Hepatocyte (in vitro differentiated cells): ENCODE measurements at places on chromosomes 2 and 18. TPM values are rescaled to one million over a fixed set of nuclear protein-coding genes. Genes with fewer than 3 reads are reported as not detected.
A peak's percentile ranks its signal among the peaks of the same experiment; 100 is the strongest.

FHL2 gene
- 18.8 and 22.3 TPM in 2 replicates for polyA plus RNA-seq

DNA sequence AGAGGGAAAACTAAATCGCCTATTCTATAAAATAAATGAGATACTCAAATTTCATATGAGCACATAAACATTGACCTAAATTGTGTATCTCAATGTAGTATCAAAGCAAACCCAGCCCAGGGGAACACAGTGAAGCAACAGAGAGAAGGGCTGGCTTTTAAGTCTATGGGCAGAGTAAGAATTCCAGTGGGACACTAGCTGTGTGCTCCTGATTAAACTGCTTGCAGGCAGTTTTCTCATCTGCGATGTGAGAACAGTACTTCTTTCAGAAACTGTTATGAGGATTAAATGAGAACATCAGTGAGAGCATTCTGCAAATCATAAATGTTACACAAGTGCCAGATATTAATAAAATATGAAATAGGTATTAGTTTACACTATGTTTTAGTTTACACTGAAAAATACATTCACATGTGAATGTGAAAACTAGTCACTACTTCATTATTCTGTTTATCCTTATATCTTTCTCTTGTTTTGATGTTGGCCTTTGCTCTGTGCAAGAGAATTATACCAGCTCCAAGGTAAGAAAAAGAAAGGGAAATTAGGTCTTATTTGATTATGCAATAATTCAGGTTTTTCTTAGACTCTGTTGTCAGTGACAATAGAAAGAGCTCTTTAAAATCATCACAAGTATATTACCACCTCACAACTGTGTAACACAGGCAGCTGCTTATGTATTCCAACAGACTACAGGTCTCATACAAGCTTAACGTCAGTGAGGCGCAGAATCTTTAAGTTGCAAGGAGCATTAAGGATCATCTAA, 47.5 kb downstream of the GAREM1 start:
- no peak overlapping the region for H3K4me3 ChIP-seq
- DNase-seq, result no peak
- peaks cover 5% of the 10 kb centered on the region for H3K4me1 ChIP-seq

DNA sequence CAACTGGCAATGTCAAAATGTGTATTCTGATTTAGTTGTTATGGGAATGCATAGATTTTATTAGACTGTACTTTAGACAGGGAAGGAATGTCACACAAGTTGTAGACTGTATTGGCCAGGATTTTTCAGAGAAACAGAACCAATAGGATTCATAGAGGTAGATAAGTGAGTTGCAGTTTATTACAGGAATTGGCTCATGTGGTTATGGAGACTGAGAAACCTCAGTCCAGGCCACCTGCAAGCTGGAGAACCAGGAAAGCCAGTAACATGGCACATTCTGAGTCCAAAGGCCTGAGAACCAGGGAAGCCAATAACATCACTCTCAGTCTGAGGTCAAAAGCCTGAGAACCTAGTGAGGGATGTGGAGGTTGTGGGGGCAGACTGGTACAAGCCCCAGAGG, 1.8 kb upstream of the GALNT5 start:
- no peak overlapping the region for H3K27ac ChIP-seq
- no peak overlapping the region for H3K4me3 ChIP-seq
- no peaks in the 10 kb centered on the region for H3K27me3 ChIP-seq
- peaks cover 21% of the 10 kb centered on the region for H3K4me1 ChIP-seq

GRCh38 chr2:69578198-69578540, 65.4 kb downstream of the AAK1 start:
- no peak overlapping the region for H3K27ac ChIP-seq
- peaks cover 11% of the 10 kb centered on the region for H3K4me1 ChIP-seq
- no peak overlapping the region for H3K4me3 ChIP-seq
- H3K36me3 ChIP-seq, result no peaks in the 10 kb centered on the region

TAF4B gene
- polyA plus RNA-seq, result 0.85 TPM in 1 of 2 replicates, not detected in the other

DNA sequence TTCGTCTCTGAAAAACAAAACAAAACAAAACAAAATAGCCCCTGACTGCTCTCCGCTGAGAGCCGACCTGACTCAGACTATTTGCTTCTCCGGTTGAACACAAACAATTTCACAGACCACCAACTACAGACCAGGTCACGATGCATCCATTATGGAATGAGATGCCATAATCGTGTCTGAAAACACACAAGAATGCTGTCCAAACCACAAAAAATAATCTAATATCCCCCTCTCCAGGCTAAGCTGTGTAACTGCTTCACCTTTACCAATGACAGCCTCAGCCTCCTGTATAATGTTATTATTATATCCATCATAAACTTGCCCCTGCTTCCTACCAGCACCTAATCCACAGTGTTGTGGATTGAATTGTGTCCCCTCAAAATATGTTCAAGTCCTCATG, 114.7 kb downstream of the DNAH6 start:
- no peaks in the 10 kb centered on the region for H3K36me3 ChIP-seq
- DNase-seq, result peak; percentile 50
- H3K4me3 ChIP-seq, result no peak overlapping the region

SERPINB3 gene
- polyA plus RNA-seq, result not detected in 2 replicates

ODC1 gene
- polyA plus RNA-seq, result 92.0 and 92.8 TPM in 2 replicates

DNA sequence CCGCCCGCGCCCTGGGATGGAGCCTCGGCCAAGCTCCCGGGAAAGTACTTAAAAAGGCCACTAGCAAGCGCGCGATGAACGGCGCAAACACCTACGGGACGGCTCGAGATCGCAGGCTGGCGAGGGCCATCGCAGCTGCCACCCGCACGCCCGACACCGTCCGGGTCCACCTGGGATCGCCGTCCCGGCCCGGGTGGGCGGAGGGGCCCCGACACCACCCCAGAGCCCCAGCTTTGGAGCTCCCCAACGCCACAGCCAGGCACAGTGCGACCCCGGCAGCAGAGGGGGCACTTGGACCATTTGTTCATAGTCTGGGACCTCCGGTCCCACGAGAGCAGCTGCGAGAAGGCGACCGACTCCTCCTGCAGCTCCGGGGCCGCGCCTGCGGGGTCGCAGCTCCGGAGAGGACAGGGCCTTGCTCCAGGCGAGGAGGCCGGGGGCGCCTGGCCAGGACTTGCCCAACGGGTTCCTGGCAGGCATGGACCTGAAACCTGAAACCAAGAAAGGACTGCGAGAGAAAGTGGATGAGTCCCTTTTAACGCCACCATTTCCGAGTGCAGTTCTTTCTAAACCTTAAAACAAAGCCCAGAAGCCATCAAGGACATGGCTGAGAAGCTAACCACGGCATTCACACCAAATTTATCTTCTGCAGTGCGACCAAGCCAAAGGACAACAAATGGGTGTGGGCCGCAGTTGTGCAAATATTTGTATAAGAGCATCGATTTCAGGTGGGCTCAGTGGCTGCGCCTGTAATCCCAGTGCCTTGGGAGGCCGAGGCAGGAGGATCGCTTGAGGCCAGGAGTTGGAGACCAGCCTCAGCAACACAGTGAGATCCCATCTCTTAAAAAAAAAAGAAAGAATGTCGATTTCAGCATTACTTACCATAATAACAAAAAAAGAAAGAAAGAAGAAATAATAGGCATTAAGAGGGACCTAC, 54.0 kb upstream of the IMP4 start:
- H3K36me3 ChIP-seq, result no peaks in the 10 kb centered on the region
- H3K4me1 ChIP-seq, result peaks cover 4% of the 10 kb centered on the region
- H3K27me3 ChIP-seq, result no peaks in the 10 kb centered on the region

GRCh38 chr18:36786686-36787085, 42.1 kb downstream of the TPGS2 start:
- no peak overlapping the region for H3K27ac ChIP-seq
- DNase-seq, result peak; percentile 44
- H3K4me1 ChIP-seq, result no peaks in the 10 kb centered on the region
- H3K27me3 ChIP-seq, result no peaks in the 10 kb centered on the region

DNA sequence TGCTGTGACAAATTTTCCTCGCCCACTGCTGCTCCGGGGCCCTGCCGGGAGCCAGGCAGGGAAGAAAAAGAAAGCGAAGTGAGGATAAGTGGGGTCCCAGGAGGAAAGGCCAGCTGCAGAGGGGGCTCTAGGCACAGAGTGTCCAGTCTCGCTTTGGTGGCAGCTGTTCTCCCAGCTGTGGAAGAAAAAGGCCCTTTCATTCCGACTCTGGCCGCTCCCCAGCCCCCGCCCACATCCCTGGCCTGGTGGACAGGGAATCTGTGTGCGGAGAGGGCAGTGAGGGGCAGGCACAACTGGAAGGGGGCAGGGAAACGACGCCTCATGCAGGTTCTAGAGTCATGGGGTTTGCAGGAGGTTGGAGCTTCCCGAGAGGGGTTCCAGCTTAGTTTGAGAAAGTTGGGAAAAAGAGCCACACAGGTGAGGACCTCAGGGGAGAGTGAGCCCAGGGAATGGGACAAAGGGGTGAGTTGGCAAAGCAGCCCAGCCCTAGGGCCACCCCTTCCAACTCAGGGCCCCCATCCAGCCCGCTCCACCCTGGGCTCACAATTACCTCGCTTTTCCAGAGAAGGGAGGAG, 1.8 kb downstream of the RTKN start:
- peak overlapping the region; percentile 98 for H3K27ac ChIP-seq
- peaks cover 20% of the 10 kb centered on the region for H3K4me1 ChIP-seq
- H3K27me3 ChIP-seq, result no peaks in the 10 kb centered on the region
- peak; percentile 75 for DNase-seq
- H3K36me3 ChIP-seq, result no peaks in the 10 kb centered on the region
- peak overlapping the region; percentile 24 for H3K4me3 ChIP-seq

- no peak overlapping the region for H3K4me3 ChIP-seq
- DNase-seq, result no peak
- no peaks in the 10 kb centered on the region for H3K27me3 ChIP-seq
- no peaks in the 10 kb centered on the region for H3K36me3 ChIP-seq
These were observed 1242.0 kb upstream of the ACVR2A start for GRCh38 chr2:146602856-146603255.

DNA sequence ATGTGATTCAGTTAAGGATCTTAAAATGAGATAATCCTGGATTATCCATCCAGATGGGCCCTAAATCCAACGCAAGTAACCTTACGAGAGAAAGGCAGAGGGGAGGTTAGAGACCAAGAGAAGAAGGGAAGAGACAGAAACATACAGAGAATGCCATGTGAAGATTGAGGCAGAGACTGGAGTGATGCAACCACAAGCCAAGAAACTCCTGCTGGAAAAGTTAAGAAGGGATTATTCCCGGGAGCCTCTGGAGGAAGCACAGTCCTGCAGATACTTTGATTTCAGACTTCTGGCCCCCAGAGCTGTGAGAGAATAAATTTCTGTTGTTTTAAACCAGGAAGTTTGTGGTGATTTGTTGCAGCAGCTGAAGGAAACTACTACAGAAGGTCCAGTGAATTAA, 992.7 kb downstream of the BCL11A start:
- H3K27me3 ChIP-seq, result no peaks in the 10 kb centered on the region
- H3K4me3 ChIP-seq, result no peak overlapping the region
- no peaks in the 10 kb centered on the region for H3K36me3 ChIP-seq

- peak overlapping the region; percentile 51 for H3K4me3 ChIP-seq
- no peaks in the 10 kb centered on the region for H3K36me3 ChIP-seq
- peaks cover 36% of the 10 kb centered on the region for H3K4me1 ChIP-seq
- peak; percentile 19 for DNase-seq
These were observed 7.3 kb downstream of the IRS1 start for GRCh38 chr2:226792155-226792881.

TSHZ1 gene
- 8.5 and 12.7 TPM in 2 replicates for polyA plus RNA-seq

DNA sequence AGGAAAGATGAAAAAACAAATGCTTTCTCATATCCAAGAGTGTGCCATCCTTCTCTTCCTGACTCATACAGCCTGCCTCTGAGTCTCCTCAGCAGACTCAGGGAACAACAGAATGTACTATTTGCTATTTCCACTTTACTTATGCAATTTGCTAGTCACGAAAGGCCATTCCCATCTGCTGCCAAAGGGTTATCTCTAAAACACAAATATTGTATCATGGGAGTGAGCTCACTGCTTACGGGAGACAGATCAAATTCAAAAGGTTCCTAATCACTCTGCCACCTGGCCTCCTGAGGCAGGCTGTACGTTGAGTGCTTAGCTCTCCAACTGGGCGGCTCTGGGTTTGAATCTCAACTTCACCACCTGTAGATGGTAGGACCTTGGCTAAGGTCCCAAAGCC, 92.0 kb downstream of the GAREM1 start:
- H3K4me1 ChIP-seq, result peaks cover 16% of the 10 kb centered on the region
- peak overlapping the region; percentile 77 for H3K27ac ChIP-seq
- no peaks in the 10 kb centered on the region for H3K36me3 ChIP-seq
- DNase-seq, result peak; percentile 61
- no peaks in the 10 kb centered on the region for H3K27me3 ChIP-seq
- no peak overlapping the region for H3K4me3 ChIP-seq

GRCh38 chr2:239544918-239545465, 144.2 kb upstream of the HDAC4 start:
- H3K27me3 ChIP-seq, result peaks cover 5% of the 10 kb centered on the region
- H3K4me3 ChIP-seq, result no peak overlapping the region
- DNase-seq, result no peak
- no peaks in the 10 kb centered on the region for H3K4me1 ChIP-seq
- no peak overlapping the region for H3K27ac ChIP-seq

FRZB gene
- 375 and 534 TPM in 2 replicates for polyA plus RNA-seq

GRCh38 chr2:122340246-122340645, 584.8 kb downstream of the TSN start:
- no peaks in the 10 kb centered on the region for H3K36me3 ChIP-seq
- no peak overlapping the region for H3K4me3 ChIP-seq
- H3K4me1 ChIP-seq, result no peaks in the 10 kb centered on the region
- no peak overlapping the region for H3K27ac ChIP-seq
- no peaks in the 10 kb centered on the region for H3K27me3 ChIP-seq

DNA sequence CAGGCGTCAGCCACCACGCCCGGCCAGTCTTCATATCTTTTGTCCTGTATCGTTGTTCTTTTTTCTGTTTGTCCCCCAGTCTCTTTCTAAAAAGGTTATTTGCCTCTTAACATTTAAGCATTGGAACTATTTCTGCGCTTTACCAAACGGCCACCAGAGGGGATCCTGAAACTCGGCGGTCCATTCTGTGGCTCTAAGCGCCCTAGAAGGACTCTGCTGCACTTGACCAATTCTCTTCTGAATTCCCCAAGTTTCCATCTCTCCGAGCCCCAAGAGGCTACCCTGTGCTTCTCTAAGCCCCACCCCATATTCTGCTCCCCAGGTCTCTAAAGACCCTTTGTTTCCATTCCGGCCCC, 33.1 kb upstream of the REG3G start:
- H3K27ac ChIP-seq, result peak overlapping the region; percentile 23
- peaks cover 23% of the 10 kb centered on the region for H3K27me3 ChIP-seq
- DNase-seq, result peak; percentile 59
